Left renal cortex interstitium (tissue), 4 donors: ENCODE measurements at places on chromosomes 7 and 10.
A peak's percentile ranks its signal among the peaks of the same experiment; 100 is the strongest.

GRCh38 chr10:36051500-36051991 is 409.4 kb upstream of the FZD8 start:
- no peak for DNase-seq

- no peak for DNase-seq
Measured at GRCh38 chr7:28988810-28989209, 30.7 kb upstream of the TRIL start.

DNA sequence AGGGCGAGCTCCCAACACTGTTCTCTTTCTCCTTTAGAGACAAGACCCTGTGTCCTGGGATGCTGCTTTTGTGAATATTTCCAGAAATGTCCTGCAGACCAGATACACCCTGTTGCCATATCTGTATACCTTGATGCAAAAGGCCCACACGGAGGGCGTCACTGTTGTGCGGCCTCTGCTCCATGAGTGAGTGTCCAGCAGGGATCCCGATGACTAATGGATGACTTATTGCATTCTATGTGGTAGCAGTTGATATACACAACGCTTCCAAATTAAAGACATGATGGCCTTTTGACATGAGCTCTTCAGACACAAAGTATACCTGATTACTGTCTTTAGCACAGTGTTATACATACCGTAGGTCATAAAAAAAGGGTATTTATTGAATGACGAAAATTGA is 45.0 kb upstream of the MGAM2 start:
- DNase-seq = no peak

DNA sequence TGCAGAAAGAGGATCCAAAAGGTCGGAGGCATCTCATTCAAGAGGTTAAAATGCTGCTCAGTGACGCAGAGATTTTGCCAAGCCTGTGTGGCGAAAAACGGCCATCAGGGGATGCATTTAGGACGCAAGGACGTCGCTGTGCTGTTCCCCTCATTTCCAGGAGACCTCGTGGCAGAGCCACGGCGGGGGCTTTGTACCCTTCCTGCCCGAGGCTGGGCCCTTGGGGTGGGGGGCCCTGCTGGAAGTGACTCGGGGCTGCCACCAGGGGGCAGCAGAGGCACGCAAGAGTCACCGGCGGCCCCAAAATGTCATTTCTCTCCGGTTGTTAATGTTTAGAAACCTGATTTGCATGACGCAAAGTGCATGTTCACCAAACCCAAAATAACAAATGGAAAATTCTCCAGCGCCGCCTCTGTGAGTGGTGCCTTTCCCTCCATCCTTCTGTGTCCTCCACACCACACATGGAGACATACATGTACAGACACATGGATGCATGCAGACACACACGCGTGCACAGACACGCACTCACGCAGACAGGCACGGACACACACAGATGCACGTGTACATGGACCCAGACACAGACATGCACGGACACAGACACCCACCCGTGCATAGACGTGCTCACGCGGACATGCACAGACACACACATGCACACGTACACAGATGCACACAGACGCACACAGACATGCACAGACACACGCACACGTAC is 51.0 kb upstream of the NKX6-2 start:
- no peak for DNase-seq

DNA sequence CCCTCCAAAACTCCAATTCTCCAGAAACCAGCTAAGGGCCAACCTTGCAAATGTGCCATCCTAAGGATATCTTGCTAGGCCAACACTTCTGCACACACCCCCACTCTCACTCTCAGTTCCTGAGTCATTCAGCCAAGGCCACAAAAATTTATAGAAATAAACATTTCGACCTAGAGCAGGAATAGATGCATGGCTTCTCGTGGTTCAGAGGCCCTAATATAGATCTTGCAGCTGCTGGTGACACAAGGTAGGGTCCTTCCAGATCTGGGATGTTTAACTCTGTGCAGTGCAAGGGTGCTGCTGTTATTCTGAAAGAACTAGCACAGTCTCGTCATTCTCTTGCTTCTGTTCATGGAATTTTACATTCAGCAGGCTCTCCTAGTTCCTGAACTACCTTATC is 369.3 kb downstream of the CALN1 start:
- no peak for DNase-seq

DNA sequence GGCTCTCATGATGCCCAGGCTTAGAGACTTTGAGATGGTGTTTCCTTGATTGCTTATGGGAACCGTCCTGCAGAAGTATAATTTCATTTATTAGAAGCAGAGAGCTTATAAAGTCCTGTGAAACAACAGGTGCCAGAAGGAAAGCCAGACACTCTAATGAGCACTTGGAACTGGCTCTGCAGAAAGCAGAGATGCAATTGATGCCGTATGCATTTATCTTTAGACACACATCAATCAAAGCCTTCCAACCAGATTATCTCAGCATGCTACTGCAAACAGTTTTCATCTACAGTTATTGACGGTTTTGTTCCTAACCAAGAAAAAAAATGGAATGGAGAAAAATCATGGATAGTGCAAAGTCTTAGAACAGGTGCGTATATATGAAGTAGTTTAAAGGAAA is 371.7 kb upstream of the PRKCQ start:
- DNase-seq = no peak

DNA sequence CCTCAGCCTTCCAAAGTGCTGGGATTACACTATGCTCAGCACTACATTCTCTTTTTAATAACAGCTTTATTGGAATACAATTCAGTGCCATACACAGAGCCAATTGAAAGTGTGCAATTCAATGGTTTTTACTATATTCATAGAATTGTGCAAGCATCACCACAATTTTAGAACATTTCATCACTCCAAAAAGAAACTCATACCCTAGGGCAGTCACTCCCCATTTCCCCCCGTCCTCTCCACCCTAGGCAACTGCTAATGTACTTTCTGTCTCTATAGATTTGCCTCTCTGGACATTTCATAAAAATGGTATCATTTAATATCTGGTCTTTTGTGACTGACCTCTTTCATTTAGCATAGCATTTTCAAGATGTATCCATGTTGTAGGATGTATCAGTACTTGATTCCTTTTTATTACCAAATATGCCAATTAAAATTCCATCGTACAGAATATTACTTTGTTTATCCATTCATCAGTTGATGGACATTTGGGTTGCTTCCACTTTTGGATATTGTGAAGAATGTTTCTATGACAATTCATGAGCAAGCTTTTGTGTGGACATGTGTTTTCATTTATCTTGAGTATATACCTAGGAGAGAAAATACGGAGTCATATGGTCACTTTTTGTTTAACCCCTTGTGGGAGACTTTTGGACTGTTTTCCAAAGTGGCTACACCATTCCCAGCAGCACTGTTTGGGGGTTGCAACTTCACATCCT is 6.3 kb upstream of the XPNPEP1 start:
- no peak for DNase-seq

- no peak for DNase-seq
Measured at GRCh38 chr10:33483816-33484190, 149.3 kb upstream of the NRP1 start.

DNA sequence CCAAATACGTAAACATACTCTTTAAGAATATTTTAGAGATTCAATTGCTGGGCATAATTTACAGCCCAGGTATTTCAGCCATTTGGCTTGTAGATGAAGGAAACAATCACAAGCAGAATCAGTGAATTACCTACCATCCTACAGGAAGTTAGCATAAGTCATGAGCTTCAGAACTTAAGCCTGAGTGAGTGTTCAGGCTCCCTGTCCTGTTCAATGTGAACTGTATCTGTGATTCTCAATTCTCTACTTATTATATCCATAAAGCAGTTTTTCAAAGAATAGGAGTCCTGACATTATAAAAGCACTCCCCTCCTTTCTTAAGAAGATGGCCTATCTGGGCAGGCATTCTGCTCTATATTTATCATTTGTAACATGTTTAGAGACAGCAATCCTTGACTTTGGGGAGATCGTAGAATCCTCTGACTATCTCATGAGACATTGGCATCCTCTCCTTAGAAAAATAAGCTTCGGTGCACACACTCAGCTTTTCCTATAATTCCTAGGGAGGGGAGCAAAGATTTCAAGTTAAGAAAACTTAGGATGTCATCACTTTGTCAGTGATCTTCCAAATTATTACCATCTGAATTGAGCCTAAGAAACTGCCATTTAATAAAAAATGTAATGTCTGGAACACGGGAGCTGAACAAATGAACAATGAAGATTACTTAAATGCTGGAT is 645.2 kb upstream of the IGFBP3 start:
- no peak for DNase-seq

GRCh38 chr7:101586078-101586905 is 42.8 kb downstream of the MYL10 start:
- peak; percentile 59 for DNase-seq

GRCh38 chr10:75244487-75245353 is 9.0 kb upstream of the COMTD1 start:
- DNase-seq = no peak

GRCh38 chr7:17625043-17625442 is 315.3 kb downstream of the SNX13 start:
- no peak for DNase-seq

GRCh38 chr7:104552102-104552501 is 223.7 kb downstream of the LHFPL3 start:
- DNase-seq = peak; percentile 31
